ENCODE measurements at places on chromosomes 5 and 9.

- no peak for DNase-seq
Observed at GRCh38 chr5:110269478-110270142, 456.9 kb downstream of the TMEM232 start.

- DNase-seq, result peak; percentile 34
Observed at GRCh38 chr9:75672478-75672877, 218.0 kb upstream of the PCSK5 start.

DNA sequence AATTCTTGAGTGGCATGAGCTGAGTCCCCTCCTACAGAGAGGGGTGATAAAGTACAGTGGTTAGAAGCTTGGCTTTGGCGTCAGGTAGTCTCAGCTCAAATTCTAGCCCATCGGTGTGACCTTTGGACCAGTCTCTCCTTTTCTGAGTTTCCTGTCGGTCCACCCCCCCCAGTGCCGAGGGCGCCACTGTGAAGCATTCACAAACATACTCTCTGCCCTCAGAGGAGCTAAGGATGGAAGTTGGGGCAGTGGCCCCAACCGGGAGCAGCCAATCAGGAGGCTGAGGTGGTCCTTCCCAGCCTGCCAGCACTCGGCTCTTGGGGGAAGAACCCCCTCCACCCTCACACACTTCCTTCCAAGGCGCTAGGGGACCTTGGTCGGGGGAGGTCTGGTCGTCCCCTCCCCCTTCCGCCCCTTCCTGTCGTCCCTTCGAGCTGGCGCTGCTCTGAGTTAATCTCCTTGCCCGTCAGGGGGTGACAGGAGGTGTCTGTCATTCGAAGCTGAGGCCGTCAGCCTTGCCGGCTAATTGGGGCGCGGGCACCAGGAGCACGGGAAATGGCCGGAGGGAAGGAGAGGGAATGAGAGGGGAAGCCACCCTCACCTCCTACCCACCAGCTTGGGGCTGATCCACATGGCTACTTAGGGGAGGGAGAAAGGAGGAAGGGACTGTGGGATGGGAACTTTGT lies 53.0 kb downstream of the CXXC5 start:
- no peak for DNase-seq

DNA sequence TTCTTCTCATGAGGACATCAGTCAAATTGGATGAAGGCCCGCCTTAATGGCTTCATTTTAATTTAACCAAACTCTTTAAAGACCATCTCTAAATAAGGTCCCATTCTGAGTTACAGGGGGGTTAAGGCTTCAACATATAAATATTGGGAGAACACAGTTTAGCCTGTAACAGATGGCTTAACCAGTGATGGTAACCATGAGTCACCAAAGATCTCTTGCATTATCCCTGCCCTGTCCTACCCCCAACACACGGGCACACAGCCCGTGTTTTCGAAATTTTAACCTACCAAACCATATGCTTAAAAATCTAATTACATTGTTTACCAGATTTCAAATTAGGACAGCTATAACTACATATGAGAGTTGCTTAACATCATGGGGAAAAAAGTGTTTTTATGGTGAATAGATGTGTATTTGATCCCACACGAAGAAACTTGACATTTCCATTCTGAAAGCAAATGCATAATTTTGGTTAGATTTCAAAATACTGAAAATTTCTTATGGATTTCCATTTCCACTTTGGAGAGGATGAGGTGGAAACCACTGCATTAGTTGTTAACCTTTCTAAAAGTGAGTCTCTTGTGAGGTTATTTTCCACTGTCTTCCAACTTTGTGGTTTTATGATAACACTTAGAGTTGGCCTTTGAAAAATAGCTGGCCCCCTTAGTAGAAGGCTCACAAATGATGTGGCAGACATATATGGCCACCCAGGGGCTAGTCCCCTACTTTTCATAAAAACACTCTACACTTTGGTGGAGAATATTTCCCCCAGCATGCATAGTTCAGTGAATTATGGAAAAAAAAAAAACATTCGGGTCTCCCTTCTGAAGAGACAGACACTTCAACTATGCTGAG lies 849.3 kb downstream of the TLE1 start:
- no peak for DNase-seq

DNA sequence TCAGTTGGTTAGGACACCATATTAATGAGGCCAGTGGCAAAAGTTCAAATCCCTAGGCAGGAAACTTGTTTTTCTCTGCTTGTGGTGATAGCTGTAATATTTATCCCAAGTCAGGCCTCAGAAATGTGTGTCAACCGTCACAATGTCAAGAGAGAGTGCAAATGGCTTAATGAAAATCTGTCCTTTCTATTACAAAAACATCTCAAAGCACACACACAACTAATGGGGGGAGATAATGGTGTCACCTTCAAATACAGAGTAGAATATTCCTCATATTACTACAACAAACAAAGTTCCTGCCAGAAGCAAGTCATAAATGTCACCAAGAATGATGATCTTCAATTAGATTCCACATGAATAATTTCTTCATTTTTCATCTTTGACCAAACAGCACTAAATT lies 127.2 kb upstream of the MARCHF11 start:
- DNase-seq, result peak; percentile 88

GRCh38 chr5:181260720-181261319 lies at the start of gene TRIM52:
TRIM52 (minus strand) TSS chr5:181261143; CDS start chr5:181260813, 330 bp downstream.
- DNase-seq, result no peak

DNA sequence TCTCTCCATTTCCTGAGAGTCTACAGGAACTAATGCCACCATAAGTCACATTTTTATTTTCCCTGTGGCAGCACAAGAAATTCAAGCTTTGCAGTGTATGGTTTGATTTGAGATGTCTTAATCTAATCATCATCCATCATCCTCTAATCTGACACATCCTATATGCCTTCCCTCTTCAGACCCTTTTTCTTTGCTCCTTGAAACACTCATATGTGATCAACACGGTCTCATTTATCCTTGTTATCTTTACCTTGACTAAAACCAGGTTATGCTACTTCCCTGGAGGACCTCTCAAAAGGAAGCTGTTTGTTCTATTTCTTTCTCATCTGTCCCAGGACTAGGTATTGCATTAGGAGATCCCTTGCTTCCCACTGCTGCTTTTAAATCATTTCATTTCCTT lies 146.9 kb upstream of the MRPS30 start:
- no peak for DNase-seq

DNA sequence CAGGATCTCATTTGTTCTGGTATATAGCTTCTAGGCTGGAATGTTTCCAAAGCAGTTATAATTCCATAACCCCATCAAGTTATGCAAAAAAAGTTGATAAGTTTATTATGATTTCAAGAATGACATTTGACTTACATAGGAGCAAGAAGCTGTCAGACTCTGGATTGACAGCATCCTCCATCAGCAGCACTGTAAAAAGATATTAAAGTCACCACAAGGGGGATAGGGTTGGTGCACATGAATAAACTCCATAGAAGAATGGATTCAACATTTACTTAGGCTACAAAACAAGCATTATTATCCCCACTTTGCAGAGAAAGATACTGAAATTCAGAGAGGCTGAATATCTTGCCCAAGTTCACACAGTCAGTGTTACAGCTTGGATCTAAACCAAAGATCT lies 208.9 kb upstream of the SLC30A5 start:
- DNase-seq, result no peak

DNA sequence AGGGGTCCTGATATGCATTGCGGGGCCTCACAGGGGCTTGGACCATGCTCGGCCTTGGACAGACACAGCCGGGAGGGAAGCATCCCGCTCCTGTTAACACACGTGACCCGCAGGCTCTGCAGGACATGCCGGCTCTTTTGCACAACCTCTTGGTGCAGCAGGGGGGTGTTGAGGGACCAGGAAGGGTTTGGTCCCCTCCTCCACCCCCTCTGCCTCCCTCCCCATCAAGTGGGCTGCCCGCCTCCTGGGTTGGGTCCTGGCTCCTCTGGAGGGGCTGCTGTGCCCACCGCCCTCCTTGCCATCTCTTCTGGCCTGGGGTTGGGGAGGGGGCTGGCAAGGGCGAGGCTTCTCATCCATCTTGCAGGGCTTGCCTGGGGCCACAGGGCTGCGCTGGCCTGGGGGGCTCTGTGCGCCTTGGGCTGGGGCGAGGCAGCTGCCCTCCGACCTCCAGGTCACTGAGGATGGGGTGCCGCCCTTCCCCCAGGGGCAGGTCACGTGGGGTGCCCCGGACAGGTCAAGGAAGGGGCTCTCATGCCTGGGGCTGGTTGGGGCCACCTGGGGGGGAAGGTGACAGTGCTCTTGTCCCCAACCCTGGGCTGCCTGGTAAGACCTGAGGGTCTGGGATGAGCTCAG lies 16.8 kb upstream of the SLC9A3 start:
- no peak for DNase-seq

GRCh38 chr5:60814498-60814897 lies 29.6 kb downstream of the ELOVL7 start:
- DNase-seq, result no peak

DNA sequence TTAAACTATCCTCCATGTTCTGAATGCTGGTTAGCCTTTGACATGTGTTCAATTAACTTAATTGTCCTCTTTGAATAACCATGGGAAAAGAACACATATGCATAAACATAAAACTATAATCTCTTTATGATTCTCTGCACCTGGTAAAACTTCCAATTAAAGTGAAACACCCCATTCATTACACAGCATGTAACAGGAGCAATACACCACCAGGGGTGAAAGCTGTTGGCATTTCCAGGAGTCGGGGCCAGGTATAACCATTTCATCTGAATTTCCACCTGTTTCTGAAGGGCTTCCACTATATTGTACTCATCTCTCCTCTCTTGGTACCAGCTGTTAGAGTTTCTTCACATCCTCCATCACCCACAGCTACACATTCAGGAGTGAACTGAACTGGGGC lies 303.8 kb downstream of the EDIL3 start:
- DNase-seq, result peak; percentile 63

- no peak for DNase-seq
Observed at GRCh38 chr5:127070243-127070642, 3.1 kb downstream of the C5orf63 start.

GRCh38 chr5:38529955-38530646 lies 26.3 kb downstream of the LIFR start:
- no peak for DNase-seq

DNA sequence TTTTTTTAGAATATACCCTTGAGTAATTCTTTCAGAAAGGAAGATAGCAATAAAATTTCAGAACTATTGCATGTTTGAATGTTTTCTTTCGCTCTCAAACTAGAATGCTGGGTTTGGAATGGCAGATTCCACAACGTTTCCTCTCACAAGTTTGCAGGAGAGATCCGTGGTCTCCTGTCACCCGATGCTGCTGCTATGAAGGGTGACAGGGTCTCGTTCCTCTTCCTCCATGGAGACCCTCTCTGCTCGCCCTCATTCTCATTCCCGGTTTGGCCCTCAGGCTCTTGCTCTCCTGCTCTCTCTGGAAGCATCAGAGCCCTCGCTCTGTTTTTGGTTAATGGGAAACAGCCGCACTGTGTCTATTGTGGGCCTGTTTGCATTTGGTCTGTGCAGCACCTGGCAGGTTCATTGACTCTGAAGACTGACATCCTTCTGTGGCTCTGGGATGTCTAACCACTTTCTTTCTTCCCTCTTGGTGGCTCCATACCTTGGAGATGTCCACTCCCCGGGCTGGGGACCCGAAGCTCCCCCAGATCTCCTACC lies 12.6 kb upstream of the FAM163B start:
- no peak for DNase-seq

DNA sequence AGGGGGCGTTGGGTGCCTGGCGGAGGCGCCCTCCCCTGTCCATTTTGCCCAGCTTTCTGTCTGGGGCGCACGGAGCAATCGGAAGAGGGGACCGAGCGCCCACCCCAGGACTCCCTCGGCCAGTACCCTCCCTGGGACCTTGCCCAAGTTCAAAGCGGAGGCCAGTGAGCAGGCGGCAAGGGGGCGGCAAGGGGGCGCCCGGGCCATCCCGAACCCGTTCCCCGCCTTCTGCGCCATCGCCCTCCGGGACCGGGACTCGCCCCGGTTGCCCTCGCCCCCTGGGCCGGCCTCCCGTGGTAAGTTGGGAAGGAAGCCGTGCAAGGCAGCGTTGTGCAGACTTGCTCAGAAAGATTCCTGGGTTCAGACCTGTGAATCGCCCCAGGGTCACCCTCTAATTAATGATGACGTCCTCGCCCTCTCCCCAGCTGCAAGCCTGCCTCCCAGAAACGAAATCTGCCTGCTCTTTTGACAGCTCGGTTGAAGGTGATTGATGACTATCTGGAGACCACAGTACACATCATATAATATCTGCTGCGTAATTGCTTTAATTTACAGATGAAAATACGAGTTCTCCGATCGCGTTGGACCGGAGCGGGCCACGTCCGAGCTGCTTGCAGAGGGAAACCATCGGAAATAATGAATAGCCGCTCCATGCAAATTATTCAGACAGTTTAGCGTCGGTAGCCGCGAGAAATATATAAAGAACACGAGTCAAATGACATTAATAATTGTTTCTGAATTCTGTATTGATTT lies 1.4 kb upstream of the IRX4 start:
- no peak for DNase-seq

- DNase-seq, result no peak
Observed at GRCh38 chr5:1462358-1462757, 17.1 kb upstream of the SLC6A3 start.

- DNase-seq, result peak; percentile 91
Observed at GRCh38 chr5:6545770-6546690, 86.8 kb downstream of the NSUN2 start.

- no peak for DNase-seq
Observed at GRCh38 chr9:37340961-37341360, 81.5 kb upstream of the GRHPR start.

- no peak for DNase-seq
Observed at GRCh38 chr9:80040457-80040856, 468.7 kb downstream of the TLE4 start.

DNA sequence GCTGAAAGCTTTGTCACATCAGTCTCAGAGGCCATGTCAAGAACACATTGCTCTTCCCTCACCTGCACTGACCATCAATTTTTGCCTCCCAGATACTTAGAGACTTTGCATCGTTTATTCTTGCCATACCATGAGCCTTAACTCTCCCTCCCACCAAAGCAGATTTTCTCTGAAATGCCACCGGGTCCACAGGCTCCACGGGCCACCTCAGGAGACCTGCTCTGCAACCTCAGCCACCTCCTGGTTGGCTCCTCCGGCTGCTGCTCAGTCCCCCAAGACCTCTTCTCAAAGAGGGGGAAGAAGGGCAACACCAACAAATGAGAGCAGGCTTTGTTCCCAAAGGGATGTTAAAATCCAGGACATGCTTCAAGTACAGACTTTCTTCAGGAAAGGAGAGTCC lies 400.5 kb downstream of the SPOCK1 start:
- DNase-seq, result no peak

GRCh38 chr5:27854243-27854852 lies 816.0 kb upstream of the CDH9 start:
- DNase-seq, result no peak

DNA sequence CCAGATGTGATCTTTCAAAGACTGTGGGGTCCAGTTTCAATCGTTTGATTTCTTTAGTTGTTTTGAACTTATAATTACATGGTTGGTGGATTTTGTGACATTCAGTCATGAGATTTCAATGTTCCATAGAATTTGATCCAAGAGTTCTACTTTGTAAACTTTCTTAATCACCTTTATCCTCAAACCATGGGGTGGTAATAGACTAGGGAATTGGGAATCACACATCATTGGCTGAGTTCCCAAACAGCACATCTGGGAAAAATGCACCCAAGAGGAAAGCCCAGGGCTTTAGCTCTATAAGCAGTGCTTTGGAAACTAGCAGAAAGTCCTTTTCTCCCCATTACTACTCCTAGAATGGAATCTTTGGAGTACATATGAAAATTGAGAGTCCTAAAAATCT lies 177.6 kb downstream of the NNT start:
- DNase-seq, result no peak
